ENCODE measurements at places on chromosomes 1 and 21. TPM values are rescaled to one million over a fixed set of nuclear protein-coding genes. Genes with fewer than 3 reads are reported as not detected.

The ADORA3 gene
- total RNA-seq, result not detected

The LCE1B gene
- not detected for total RNA-seq

The CNKSR1 gene
- 6.1 TPM for total RNA-seq

The FCGR2B gene
- total RNA-seq, result not detected

The GDAP2 gene
- total RNA-seq, result 22.2 TPM

The RGS13 gene
- total RNA-seq, result not detected

The CCDC24 gene
- total RNA-seq, result 1.0 TPM

The OXCT2 gene
- 2.2 TPM for total RNA-seq

- no peak for DNase-seq
Observed at GRCh38 chr1:225919906-225920305, 4.1 kb downstream of the PYCR2 start.

DNA sequence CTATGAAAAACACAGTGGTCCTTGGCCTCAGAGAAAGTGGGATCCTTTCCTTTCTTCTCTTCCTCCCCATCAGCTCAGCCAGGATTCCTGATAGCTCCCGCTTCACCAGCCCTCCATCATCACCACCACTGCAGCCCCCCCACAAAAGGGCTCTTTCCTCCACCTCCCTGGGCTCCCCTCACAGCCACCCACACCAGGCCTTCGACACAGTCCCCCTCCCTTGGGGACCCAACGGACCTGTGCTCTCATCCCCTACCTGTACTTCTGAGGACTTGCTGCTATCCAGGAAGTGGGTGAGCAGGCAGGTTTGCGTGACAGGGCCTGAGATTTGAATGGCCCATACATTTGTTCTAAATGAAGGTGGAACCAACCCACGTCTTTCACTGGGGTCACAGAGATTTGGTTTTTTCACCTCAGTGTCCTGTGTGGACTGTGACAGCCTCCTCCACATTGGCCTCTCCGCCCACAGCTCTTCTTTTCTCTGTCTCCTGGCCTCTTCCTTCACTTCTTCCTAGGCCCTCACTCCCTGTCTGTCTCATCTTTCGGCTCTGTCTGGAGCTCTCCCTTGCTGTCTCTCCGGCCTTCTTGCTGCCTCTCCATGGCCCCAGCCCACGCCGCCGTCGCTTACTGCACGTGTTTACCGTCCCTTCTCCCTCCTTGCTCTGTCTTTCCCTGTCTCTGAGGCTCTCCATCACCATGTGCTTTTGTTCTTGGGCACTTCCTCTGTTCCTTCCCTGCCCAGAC, 238.6 kb downstream of the FOXD2 start:
- DNase-seq, result no peak

DNA sequence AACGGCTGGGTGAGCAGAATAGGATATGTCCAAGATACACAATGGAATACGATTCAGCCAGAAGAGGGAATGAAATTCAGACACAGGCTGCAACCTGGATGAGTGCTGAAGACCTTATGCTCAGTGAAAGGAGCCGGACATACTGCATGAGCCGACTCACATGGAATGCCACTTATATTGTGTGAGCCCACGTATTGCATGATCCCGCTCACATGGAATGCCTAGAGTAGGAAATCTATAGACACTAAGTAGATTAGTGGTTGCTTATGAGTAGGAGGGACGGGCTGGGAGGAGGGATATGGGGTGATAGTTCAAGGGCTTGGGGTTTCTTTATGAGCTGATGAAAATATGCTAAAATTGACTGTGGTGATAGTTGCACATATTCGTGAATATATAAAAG, 26.8 kb downstream of the TMPRSS2 start:
- no peak for DNase-seq

DNA sequence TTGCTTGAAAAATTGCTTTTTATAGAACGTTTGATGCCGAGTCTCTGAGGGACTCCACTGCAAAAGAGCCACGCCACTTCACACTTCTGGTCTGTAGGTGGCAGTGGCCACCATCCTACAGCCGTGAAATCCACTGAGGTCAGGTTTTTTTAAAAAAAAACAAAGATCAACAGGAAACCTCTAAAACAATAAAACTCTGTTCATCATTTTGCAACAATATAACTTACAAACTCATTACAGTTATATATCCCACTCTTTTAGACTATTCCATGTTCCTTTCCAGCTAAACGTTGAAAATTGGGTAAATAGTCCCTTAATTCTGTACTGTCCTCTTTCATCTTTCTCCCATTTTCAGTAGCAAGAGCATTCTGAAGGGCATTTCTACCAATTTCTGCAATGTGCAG, 64.6 kb upstream of the FMN2 start:
- no peak for DNase-seq

DNA sequence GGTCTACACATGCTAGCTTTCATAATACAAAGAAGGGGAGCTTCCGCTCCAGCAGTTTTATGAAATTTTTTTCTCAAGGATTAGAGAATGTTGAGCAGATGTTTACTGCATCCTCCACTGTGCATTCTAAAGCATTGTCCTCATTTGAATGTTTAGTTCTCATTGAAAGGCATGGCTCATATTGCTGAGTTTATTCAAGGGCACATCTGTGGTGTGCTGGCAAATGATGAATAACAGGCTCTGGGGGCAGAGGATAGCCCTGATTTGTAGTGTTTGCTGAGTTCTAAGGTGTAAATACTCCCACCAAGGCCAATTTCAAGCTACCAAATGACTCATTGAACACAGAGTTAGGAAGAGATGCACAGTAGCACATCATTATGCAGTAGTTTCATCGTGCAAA, 303.2 kb upstream of the FAM78B start:
- DNase-seq, result no peak

- DNase-seq, result no peak
Observed at GRCh38 chr1:109617291-109617801, 2.1 kb downstream of the GNAT2 start.

- no peak for DNase-seq
Observed at GRCh38 chr1:28956038-28956464, 41.7 kb downstream of the EPB41 start.

GRCh38 chr1:12140016-12140415, 26.8 kb upstream of the TNFRSF1B start:
- no peak for DNase-seq

- DNase-seq, result no peak
Observed at GRCh38 chr1:54649130-54649898, 7.7 kb downstream of the MROH7 start.

- peak; percentile 22 for DNase-seq
Observed at GRCh38 chr1:211133393-211133835, 534 bp downstream of the KCNH1 start.

DNA sequence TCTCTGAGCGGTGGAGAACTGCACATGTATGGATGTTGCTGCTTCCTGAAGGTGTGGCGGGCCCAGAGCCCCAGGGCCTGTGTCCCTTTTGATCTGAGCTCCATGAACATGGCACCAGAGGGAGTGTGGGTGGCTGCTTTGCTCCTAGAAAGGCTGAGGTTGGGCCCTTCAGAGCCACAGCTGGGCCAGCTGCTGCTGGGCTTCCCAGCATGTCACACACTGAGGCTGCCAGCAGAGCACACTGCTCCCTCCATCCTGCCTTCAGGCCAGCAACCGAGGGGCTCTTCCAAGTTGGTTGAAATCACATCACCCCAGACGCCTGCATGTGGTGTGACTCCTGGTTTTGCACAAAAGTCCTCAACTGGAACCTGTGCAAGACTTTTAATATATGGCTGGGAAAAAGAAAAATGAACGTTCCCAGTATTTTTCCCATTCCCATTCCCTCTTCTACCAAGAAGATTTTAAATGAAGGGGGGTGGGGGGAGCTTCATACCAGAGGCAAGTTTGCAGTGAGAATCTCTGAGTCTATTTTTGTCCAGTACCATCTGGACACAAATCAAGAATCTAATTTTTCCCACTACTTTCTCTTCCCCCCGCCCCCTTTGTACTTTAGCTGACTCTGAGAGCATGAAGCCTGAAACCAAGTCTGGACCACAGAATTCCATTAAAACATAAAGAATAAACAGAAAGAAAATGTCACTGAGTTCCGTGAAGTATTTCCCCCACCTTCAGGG, 26.2 kb upstream of the NGF start:
- DNase-seq, result no peak

DNA sequence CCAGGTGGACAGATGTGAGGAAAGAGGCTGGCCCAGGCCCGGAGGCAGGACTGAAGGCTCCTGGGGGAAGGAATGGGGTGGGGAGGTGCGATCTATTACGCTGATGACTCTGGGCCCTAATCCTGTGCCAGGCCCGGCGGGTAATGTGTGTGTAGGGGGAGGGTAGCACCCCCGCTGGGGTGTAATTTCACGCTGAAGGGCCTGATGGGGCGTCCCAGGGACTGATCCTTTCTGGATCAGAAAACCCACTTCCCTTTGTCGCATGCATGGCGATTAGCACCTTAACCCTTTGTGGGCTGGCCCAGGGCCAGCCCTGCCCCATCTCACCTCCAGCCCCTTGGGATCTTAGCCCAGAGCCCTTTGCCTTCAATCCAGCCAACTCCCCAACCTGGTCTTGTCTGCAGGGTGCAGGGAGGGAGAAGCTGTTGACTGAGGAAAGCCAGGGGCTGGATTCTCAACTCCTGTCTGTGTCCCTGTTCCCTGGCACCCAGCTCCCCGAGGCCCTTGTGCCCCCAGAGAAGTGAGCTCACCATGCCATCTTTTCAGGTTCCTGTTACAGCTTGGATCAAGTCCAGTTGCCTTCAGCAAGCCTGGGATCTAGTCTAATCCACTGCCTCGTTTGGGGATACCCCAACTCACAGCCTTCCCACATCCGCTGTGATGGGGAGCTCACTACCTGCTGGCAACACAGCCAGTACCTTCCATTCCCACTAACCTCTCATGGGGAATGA, 26.0 kb downstream of the KNCN start:
- no peak for DNase-seq

DNA sequence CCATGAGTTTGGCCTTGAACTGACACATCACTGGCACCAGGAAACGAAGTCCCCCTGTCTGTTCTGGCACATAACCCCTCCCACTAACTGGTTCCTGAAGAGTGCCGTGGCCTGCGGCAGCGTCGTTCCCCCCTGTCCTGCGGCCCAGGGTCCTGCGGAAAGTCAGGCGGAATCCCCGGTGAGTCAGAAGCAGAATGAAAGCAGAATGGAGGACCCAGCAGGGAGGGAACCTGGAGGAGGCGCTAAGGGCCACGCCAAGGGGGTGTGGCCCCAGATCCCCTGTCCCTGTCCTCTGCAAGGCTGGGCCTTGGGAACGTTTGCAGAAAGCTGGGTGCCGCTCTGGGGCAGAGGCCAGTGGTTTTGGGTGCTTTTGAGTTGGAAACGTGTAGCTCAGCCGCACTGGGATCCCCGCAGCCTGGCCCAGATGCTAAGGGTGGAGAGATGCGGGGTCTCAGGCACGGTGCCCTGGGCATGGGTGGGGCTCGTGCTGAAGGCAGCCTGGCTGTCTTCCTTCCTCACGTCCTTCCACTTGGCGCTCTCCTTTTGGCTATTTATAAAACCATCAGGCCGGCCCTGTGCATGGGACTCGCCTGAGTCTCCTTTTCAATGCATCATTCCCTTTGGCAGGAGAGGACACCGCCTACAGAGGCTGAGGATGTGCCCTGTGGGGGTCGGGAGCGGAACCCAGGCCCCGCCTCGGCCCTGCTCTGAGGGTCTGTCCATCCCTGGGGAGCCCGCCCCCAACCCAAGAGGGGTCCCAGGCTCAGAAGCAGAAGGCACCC, 36.2 kb downstream of the TP73 start:
- no peak for DNase-seq

- no peak for DNase-seq
Observed at GRCh38 chr1:162218975-162219374, 149.5 kb downstream of the NOS1AP start.

DNA sequence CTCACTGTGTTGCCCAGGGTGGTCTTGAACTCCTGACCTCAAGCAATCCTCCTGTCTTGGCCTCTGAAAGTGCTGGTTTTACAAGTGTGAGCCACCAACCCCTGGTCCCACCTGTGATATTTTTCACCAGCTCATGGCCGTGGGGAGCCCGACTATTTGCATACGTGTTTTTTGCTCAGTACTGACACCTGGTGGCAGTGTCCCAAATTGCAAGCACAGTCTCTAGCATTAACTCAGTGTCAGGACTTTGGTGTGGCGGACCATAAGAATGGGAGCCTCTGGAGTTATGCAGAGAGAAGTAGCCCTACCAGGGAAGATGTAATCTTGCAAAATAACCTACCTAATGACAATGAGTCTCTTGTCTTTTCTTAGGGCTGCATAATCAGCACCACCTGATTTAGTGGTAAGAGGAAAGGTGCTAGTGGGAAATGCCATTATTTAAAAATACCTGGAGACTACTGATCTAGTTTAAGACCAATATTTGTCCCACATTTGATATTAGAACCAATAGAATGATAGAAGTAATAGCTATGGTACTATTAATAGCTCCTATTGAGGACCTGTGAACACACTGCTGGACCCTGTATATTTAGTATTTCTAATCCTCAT, 305.4 kb downstream of the DISC1 start:
- DNase-seq, result peak; percentile 26

- no peak for DNase-seq
Observed at GRCh38 chr1:20928146-20928545, 141.0 kb upstream of the HP1BP3 start.

GRCh38 chr1:107529511-107530149, 388.8 kb downstream of the NTNG1 start:
- no peak for DNase-seq

GRCh38 chr1:89060091-89060490, 4.9 kb downstream of the GBP1 start:
- no peak for DNase-seq

GRCh38 chr1:18199462-18199861, 91.9 kb downstream of the IGSF21 start:
- DNase-seq, result no peak

- peak; percentile 85 for DNase-seq
Observed at GRCh38 chr1:9110669-9111356, 18.1 kb downstream of the GPR157 start.

- DNase-seq, result no peak
Observed at GRCh38 chr1:196115646-196116045, 492.6 kb downstream of the KCNT2 start.

GRCh38 chr1:225735252-225736149, 42.1 kb upstream of the SRP9 start:
- DNase-seq, result no peak

DNA sequence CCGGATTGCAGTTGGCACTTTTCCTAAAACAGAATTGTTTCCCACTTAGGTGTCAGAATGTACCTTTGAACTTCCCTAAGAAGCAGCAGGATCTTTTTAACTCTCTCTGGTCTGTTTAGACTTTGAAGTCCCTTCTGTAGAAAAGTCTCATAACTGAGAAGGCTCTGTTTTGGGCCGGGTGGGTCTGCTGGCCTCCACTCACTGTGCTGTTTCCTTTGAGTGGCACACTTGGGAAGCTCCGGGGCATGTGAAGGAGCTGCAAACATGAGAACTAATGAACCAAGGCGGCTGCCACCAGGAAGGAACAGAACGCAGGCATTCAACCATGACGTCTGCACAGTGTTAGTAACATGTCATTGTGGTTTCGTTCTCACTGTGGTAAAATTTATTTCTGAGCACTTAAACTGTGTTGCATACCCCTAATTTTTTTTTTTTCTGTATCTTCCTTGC, 19.5 kb upstream of the NCMAP start:
- peak; percentile 54 for DNase-seq

DNA sequence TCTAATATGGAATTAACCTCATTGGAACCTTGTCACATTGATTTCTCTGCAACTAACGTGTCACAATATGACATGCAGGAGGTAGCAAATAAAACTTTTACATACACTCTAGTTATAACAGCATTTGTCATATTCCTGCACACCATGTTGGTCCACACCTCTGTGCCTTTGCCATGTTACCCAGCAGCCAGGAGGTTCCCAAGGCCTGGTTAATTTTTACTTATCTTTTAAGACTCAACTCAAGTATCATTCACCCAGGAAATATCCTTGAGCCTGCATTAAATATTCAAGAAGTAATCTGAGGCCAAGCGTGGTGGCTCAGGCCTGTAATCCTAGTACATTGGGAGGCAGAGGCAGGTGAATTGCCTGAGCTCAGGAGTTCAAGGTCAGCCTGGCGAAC, 447.2 kb upstream of the NR5A2 start:
- no peak for DNase-seq

All from activated T-cell treated with anti-CD3 and anti-CD28 coated beads, Interleukin-2, amount 50 U/mL, for 4 hours (primary cell).